ENCODE measurements at places on chromosomes 1 and 21. TPM values are rescaled to one million over a fixed set of nuclear protein-coding genes. Genes with fewer than 3 reads are reported as not detected.
A peak's percentile ranks its signal among the peaks of the same experiment; 100 is the strongest.

- DNase-seq, result peak; percentile 59
Measured at GRCh38 chr1:41493117-41493536, 8.6 kb upstream of the EDN2 start.

DNA sequence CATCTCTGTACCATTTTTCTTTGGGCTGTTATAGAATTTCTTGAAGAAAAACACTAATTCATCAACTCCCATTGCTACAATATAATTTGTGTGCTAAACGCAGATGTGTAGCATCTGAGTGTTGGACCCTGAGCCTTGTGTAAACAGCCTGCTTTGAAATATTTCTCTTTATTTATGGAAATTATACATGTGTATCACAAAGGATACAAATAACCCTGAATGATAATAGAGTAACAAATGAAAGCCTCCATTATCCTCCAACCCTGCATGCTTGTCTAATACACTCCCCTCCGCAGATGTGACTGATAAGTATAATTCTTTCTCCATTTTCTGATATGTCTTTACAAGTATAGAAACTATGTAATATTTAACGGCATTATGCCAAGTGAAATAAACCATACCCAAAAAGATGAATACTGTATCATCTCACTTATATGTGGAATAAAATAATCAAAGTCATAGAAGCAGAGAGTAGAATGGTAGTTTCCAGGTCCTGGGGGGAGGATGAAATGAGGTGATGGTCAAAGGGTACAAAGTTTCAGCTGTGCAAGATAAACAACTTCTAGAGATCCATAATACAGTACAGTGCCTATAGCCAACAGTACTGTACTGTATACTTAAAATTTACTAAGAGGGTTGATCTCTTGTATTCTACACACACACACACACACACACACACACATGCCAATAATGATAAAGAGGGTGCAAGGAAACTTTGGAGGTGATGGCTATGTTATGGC is 2.8 kb upstream of the ADAM30 start:
- no peak for DNase-seq

The TNFRSF14 gene
- 0.66 TPM for total RNA-seq

GRCh38 chr1:23977187-23977853 is 2.8 kb downstream of the SRSF10 start:
- no peak for DNase-seq

DNA sequence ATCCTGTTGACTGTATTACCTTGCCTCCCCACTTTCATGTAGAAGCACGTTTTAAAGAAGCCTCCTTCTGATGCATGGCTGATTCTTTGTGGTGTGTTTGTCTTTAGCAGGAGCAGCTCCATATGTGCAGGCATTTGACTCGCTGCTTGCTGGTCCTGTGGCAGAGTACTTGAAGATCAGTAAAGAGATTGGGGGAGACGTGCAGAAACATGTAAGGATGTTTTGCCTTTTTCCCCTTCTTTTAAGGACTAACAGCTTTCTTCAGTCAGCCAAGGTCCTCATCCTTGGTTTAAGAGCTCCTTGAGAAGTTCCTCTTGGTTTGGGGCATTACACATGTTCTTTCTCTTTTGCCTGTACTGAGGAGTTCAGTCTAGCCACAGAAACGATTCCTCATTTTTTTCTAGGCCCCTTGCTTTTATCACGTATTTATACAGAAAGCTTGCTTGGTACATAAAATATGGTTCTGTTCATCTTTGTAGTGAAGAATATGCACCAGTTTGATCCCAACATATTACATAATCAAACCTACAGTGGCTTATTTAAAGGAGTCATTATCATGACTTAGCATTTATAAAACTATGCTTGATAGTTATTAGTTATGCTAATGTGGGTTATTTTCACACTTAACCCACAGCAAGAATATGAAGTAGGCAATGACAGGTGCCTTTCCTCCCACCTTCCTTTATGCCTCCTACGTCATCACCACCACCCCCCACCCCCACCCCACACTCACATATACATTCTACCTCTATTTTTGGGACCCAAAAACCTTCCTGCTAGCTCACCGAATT is 19.6 kb downstream of the CAP1 start:
- no peak for DNase-seq

DNA sequence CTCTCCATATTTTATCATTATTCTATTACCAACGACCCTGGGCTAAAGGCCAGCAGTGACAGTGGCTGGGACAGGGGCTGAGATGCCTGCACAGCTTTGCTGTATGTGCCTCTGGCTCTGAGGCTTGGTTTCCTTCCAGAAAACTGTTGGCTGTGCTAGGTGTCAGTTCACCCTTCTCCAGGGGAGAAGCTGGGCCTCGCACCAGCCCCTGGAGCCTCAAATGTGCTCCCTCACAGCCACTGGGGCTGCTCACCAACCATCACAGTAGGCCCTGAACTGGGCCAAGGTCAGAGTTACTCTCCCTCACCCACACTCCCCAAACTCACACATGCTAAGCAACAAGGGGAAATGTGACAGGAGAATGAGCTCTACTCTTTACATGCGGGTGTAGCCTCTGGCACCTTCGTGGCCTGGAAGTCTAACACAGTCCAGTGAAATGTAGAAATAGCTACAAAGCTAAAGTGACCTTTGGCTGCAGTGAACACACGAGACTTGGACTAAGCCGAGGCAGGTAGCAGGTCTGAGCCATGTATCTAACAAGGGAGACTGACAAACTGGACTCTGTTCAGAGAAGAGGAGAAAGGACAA is 4.7 kb upstream of the CD160 start:
- DNase-seq, result no peak

- no peak for DNase-seq
Measured at GRCh38 chr1:117094841-117095604, 26.5 kb downstream of the TRIM45 start.

The FCRLB gene
- 1.0 TPM for total RNA-seq

The SHISA4 gene
- total RNA-seq, result 15.2 TPM

DNA sequence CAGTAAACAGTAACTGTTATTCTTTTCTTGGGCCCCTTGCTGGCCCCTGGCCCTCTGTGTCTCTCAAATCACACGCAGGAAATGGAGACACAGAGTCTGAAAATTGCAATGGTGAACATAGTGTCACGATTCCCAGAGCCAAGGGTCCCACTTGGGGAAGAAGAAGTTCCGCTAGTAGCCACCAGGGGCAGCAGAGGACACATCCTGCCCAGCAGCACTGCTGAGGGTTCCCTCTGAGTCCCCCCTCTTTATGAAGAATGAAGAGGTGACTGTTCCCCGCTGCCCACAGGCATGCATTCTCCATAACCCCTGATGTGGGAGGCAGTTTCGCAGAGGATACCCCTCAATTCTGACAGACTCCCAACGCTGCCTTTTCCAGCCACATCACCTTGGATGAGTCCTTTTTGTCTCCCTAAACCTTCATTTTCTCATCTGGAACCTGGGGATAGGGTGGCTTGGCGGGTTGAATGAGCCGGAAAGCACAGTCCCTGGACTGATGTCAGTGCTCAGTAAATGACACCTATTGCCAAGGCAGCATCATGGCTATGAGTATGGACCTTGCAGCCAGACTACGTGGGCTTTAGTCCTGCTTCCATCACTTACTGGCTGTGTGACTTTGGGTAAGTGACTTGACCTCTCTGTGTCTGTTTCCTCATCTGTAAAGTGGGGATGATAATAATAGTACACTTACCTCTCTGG is 238.0 kb upstream of the TMEM51 start:
- DNase-seq, result peak; percentile 28

GRCh38 chr1:226497991-226498639 is 50.4 kb upstream of the STUM start:
- DNase-seq, result no peak
